ENCODE measurements at places on chromosomes 2 and 18.

- no peak for DNase-seq
Measured at GRCh38 chr18:51848702-51849101, 491.3 kb upstream of the DCC start.

GRCh38 chr18:44852818-44853217 is 172.1 kb downstream of the SETBP1 start:
- no peak for DNase-seq

DNA sequence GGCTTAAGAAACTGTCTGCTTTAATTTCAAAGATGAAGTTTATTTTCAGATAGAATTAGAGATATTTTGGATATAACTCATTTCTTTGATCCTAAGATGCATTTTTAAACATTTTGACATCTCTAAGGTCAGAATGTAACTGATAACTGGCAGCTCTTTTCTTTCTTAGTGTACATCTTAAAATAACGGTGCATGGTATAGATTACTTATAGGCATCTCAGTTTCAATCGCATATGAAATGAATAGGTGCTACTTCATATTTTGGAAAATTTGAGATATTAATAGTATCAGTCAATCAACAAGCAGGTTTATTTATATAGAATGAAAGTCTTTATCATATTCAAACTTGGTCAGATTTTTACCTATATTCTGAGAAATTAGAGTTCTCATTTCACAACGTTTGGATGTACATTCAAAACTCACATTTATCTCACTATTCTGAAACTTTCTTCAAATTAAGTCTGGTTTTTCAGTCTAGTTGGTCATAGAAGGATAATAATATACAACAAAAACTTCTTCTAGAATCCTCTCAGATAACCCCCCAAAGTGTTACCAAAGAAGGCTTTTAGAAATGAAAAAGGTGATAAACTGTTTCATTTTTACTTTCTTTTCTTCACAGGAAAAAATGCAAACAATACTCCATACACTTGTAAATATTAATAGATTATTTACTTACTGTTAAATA is 122.8 kb upstream of the WDSUB1 start:
- DNase-seq, result no peak

DNA sequence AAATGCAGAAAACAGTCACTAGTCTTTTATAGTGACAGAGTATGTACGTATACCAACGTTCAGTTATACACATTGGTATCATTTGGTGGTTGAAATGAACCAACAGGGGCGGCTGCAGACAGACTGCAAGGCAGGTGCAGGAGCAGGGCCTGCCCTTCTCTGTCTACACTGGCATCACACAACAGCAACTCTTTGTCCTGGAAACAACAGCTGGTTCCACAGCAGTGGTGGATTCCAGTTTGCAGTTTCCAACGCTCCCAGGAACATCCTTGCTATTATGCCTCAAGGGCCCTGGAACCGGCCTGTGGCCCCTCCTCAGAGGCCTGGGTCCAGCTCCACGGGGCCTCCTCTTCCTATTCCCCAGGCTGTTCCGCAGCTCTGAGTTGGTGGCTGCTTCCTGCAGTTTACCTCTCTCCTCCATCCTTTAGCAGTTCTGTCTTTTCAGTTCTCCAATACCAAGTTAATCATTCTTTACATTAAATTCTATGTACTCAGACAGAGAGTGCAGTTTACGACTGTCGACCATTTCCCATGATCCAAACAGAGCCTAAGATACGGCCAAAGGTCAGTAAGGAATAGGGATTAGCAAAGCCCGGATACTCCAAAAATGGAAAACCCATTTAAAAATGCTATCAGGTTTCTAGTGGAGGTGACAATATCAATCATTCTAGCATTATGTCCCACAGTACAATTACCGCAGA is 87.8 kb downstream of the NOL10 start:
- DNase-seq, result no peak

Data from prostate gland (tissue), 2 donors.